Stimulated activated memory B cell treated with anti-CD40 and anti-IgM and Interleukin-4, amounts not matched to agents 10 μg/mL and 1 μg/mL and 100 μg/mL, for 72 hours (primary cell): ENCODE measurements at places on chromosomes 1 and 21.

- ATAC-seq = no peak
These were observed 292.8 kb downstream of the DISC1 start for GRCh38 chr1:231919239-231919885.

- no peak for ATAC-seq
These were observed 158.4 kb downstream of the DUSP10 start for GRCh38 chr1:221583465-221583864.

- ATAC-seq = peak; percentile 86
These were observed 150.1 kb upstream of the FGGY start for GRCh38 chr1:59146651-59147358.

GRCh38 chr1:24526940-24527542 is 24.4 kb downstream of the RCAN3 start:
- ATAC-seq = no peak

- no peak for ATAC-seq
These were observed at the start of gene ADGRL2 for GRCh38 chr1:81800695-81801650. Gene ADGRL2, plus strand, starts transcription at chr1:81800934. Its CDS starts 36,051 bp downstream, at chr1:81836985.

- ATAC-seq = no peak
These were observed 4.1 kb downstream of the ZNF362 start for GRCh38 chr1:33260439-33260838.

GRCh38 chr21:19340303-19340702 is 936.7 kb upstream of the TMPRSS15 start:
- no peak for ATAC-seq

DNA sequence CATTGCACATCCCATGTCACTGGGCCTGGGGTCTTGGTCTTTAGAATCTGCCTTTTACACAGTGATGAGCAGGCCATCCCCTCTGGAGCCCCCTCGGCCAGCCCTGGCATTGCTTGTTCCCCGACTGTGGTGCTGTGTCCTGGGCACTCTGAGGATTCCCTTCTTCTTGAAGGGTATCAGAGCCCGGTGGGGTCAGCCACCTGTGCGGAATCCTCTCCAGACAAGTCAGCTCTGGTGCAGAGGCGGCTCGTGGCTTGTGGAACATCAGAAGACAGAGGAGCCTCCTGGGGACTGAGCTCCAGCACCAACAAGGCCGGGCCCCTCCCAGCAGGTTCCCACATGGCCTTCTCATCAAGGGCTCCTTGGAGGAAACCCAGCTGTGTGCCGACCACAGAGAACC is 57.9 kb upstream of the AJAP1 start:
- ATAC-seq = no peak

DNA sequence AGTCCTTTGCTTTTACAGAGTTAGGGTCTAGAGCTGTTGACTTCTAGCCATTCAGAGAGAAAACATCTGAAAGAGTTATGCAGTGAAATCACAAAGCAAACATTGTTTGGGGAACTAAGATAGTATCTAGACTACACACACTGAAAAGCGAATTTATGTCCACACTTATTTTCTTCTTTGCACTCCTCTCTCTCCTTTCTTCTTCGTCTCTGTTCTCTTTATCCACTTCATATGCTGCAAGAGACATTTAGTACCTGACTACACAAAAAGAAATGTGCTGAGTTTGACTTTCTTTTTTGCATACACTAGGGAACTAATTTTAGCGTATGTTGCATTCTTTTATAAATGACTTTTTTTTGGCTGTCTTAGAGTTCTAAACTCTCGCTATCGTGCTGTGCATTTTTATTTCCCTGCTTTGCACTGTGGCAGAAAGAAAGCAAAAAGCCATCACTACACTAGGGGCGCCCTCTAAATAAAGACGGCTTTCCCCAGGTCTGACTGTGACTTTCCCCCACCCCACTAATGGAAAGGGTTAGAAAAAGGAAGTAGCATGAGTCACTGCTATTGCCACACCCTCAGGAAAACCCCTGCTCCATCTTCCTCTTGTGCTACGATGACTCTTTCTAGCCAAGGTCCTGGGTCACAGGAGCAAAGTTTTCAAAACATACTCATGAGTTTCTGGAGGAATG is 65.7 kb downstream of the MAP3K7CL start:
- peak; percentile 99 for ATAC-seq

GRCh38 chr1:235357485-235358373 is 9.5 kb upstream of the TBCE start:
- ATAC-seq = no peak

DNA sequence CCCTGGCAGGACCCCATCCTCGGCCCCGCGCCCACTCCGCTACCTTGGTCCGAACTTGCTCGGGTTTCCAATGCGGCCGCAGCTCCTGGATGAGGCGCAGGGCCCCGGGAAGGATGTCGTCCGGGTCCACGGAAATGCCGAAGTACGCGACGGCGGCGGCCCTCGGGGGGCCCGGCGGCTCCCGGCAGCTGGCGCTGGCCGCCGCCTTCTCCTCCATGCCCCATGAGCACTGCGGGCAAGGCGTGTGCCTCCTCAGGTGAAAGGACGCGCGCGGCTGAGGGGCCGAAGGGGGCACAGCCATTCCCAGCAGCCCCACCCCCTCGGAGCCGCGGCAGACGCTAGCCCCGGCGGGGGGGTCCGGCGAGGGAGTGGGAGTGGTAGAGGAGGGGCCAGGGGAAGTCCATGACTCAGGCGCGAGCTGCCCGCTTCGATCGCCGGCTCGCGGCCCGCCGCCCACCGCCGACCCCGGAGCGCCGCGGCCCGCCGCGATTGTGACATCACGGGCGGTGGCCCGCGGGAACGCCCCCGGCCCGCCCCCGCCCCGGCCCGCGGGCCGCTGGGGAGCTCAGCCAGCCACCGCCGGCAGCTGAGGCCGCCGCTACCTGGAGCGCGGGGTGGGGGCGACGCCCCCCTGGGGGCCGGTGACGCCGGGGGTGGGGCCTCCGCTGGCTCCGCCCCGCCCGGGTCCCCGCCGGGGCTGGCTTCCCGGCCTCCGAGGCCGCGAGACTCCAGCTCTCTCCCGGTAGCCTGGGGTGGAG is at the start of gene ETNK2:
Gene ETNK2 (minus strand): TSS at position 493 of the 758 bp plus-strand sequence. CDS start 192 bp downstream, at position 301.
- peak; percentile 50 for ATAC-seq

GRCh38 chr1:193181536-193181935 is 4.9 kb downstream of the B3GALT2 start:
- no peak for ATAC-seq

DNA sequence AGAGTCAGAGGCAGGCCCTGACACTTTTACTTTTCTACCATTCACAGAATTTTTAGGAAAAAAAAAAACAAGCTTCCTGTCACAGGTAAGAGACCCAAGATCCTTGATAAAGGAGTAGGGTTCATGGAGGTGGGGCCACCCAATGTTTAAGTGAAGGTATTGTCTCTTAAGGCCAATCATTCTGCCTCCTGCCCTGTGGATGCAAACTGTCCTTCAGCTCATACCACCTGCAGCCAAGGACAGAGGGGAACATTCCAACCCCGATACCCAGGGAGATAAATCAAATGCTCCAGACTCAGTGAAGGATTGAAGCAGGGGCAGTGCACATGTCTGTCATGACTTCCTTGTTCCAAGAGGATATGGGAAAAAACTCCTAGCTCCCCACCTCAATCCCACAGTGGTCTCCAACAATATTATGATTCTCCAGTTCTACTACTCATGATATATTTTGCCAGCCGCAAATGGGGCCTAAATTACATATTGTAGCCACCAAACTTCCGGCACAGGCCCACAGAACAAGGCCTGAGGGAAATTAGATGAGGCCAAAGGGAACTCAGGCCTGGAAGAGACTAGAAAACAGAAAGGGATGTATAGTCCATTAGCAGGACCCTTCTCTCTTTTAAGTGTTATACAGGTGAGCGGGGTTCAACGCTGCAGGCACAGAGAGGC is 59.5 kb downstream of the TRABD2B start:
- no peak for ATAC-seq

- ATAC-seq = peak; percentile 78
These were observed 28.2 kb upstream of the KHDRBS1 start for GRCh38 chr1:31985430-31985829.

- no peak for ATAC-seq
These were observed 21.4 kb downstream of the TSNAX start for GRCh38 chr1:231549733-231550447.

DNA sequence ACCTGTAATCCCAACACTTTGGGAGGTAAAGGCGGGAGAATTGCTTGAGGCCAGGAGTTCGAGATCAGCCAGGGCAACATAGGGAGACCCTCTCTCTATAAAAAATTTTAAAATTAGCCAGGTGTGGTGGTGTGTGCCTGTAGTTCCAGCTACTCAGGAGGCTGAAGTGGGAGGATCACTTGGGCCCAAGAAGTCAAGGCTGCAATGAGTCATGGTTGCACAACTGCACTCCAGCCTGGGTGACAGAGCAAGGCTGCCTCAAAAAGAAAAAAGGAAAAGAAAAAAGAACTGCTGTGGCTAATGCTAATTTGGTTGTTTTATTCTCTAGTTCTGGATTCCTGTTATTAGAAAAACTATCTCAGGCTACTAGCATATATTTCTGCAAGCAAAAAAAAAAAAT is 29.8 kb downstream of the DBT start:
- ATAC-seq = no peak

GRCh38 chr1:68046885-68047658 is 3.4 kb downstream of the DIRAS3 start:
- ATAC-seq = peak; percentile 11

GRCh38 chr1:72281637-72282270 is 585 bp downstream of the NEGR1 start:
- no peak for ATAC-seq

GRCh38 chr1:240941701-240942370 is 329.9 kb upstream of the GREM2 start:
- ATAC-seq = no peak

DNA sequence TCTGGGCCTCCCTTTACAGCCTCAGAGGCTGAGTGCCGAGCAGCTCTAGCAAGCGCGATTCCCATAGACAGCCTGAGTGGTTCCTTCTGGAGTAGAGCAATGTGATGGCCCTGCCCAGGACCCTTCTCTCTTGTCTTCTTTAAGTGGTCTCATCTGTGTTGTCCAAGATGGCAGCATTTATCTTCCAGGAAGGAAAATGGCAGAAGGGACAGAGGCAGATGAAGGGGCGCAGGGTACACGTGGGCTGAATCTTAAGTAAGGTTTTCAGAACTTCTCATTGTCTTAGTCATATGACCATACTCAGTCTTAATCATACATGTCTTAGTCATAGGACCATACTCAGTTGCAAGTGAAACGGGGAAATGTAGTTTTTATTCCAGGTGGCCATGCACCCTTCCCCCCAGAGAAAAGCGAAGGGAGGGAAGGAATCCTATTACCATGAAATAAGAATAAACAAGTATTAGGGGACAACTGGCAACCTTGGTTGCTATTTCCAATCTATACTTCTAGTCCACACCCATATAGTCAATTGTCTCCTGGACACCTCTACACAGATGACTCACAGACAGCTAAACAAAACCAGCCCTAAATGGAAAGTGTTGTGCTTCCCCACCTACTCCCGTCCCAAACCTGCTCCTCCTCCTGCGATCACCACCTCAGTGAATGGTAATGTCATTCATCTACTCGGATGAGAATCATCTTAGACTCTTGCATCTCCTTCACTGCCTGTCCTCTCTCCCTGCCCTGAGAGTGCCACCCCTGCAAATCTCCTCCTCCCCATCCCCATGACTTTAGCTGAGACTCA is 13.3 kb downstream of the OVAAL start:
- ATAC-seq = peak; percentile 70

- no peak for ATAC-seq
These were observed 14.5 kb downstream of the WNT4 start for GRCh38 chr1:22128392-22128791.

DNA sequence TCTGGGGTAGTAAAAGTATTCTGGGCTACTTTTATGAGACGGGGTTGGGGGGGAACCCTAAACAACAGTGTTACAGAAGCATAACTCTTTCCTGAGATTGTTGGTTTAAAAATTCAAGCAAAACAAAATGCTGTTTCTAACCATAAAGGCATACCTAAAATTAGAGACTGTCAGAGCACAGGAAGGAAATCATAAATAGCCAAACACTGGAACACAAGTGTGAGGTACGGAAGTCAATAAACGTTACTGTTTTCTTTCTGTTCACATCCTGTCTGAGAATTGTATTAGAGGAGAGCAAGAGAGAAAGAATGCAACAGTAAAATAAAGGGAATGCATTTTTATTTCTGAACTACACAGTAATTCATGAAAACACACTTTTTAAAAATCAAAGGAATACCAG is 42.8 kb upstream of the IL12RB2 start:
- ATAC-seq = no peak

- no peak for ATAC-seq
These were observed 72.3 kb upstream of the ARTN start for GRCh38 chr1:43861337-43861736.

- no peak for ATAC-seq
These were observed 31.4 kb upstream of the PKP1 start for GRCh38 chr1:201251851-201252430.
